ENCODE measurements at places on chromosomes 3 and 15.

DNA sequence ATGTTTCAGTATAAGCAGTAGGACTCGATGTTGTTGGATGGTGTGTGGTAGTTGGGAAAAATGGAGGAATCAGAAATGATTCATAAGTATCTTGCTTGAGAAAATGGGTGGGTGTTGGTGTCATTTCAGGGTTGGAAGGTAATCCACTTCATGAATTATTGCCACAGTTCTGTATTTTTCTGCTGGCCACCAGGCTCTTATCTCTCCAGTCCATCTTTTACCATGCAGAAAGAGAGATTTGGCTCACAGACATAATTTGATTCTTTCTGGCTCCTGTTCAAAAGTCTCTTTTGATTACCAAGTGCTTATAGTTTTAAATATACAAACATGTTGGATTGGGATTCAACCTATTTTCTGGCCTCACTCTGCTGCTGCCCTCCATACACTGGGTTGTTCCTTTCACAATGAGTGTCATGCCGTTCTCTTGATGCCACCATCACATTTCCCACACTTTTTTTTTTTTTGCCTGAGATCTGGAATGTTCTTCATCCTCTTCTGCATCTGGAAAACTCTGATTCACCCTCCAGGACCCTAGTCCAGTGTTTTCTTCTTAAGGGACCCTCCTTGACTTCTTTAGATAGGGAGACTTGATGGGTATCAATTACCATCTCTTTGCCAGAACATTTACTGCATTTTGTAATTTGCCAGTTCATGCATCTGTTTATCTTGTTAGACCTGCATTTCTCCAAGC lies 69.4 kb upstream of the GAP43 start:
- no peak for DNase-seq

DNA sequence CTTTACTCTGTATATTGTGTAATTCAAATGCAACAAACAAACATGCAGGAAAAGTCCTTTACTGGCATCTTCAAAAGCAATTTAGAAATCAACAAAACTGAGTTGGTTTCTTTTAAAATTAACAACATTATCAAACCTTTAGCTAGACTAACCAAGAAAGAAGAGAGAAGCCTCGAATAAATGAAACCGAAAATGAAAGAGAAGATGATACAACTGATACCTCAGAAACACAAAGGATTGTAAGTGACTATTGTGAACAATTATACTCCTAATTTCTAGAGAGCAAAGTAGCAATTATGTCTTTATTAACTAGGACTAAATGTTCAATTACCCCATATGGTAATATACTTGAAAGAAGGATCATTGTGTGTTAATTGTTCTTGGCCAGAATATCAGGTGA lies 49.2 kb upstream of the P3H2 start:
- DNase-seq = no peak

- DNase-seq = no peak
Observed at GRCh38 chr15:101038327-101039003, 119.3 kb downstream of the LRRK1 start.

DNA sequence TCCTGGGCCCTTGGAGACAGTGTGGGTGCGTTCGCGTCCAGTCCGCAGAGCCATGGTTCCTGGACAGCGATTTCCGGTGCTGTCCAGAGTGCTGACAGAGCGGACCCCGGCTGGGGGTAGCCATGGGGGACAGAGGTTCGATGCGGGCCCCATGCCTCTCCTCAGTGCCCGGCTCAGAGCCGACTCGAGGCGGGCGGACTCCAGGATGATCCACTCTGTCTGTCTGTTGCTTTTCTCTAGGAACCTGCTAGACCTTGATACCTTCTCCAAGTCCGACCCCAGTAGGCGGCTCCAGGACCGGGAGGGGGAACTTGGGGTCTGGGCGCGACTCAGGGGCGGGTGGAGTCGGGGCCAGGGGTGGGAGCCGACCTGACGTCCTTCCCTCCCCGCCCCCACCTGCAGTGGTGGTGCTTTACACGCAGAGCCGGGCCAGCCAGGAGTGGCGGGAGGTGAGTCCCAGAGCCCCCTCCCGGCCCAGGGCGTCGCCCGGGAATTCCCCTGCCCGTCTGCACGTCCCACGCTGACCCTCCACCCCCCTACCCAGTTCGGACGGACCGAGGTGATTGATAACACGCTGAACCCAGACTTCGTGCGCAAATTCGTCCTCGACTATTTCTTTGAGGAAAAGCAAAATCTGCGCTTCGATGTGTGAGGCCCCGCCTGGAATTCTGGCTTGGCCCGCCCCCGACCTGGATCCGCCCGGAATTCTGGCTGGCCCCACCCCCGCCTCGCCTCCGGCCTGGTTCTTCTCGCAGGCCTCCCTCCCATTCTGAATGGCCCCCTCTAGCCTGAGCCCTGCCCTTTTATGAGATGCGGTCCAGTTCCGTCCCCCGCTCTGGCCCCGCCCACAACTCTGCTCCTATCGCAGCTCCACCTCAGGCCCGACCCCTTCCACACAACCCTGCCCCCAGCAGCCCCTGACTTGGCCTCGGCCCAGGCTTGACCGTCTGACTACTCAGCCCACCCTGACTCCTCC lies 1.0 kb downstream of the CPNE9 start:
- DNase-seq = no peak

- peak; percentile 41 for DNase-seq
Observed at GRCh38 chr3:123258811-123259420, 57.2 kb downstream of the SEC22A start.

DNA sequence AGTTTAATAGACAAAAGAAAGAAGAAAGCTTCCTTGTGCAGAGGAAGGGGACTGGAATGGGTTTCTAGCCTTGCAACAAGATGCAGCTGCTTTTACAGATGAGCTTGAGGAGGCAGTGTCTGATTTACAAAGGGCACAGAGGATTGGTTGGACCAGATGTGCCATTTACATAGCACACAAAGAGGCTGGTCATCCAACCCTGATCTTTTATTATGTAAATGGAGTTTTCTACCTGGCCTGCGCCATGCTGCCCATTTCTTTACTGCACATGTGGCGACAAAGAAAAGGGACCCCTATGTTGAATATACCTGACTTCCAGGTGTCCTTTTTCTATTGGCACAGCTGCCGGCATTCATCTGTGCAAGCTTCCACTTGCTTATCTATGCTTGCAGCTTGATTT lies 409.4 kb upstream of the FRG2C start:
- no peak for DNase-seq

GRCh38 chr3:157069846-157070677 lies 89.9 kb downstream of the CCNL1 start:
- no peak for DNase-seq

GRCh38 chr3:126543457-126544061 lies 15.2 kb downstream of the C3orf22 start:
- DNase-seq = no peak

DNA sequence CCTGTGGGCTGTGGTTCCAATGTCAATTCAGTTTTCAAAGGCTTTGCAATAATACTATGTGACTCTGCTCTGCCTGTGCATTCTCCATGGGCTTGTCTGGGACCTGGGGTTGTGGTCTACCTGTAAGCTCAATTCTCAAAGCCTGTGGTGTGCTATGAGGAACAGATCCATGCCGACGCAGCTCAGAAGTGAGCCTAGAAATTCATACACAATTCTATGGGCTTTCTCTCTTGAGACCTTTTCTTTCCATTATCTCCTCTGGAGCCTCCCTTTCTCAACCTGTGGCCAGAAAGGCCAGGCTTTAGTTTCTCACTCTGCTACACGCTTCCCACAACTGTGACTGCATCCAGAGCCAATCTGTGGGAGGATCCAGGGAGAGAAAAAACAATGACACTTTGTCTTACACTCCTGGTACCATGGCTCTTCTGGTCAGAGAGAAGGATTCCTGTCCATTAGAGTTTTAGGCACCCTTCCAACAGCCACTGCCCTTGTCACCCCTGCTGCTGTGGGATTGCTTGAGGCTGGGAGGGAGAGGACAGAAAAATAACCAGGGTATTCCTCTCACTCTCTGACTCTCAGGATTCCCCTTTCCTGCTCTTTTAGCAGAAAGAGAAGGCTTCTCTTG lies 34.1 kb upstream of the KLF13 start:
- no peak for DNase-seq

- DNase-seq = no peak
Observed at GRCh38 chr3:170712336-170712735, 126.5 kb upstream of the SLC7A14 start.

DNA sequence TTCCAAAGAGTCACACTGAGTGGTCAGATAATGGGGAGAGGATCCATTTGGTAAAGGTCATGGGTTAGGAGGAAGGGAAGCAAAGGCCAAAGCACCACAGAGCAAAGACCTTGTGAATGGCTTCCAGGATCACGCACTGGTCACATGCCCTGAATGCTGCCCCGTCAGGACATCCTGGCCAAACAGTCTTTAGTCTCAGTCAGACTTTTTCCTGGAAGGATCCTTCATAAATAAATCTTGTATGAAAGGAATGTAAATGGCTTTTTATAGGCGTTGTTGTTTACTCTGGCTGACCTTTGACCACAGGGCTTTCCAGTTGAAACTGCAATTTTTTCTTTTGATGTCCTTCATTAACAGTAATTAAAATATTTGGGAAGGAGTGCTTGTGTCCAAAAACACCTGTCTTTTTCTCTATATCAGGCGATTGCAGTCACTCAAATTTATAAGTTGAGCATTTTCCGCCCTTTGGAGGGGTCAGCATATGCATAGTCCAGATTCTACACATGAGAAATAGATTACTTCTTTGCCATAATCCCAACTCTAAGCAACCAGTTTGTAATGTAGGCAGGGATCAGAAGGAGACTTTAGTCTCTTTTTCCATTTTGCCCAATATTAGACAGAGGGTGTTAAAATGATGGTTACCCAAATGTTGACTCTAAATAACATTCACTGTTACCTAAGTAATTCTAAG lies 48.4 kb downstream of the CHAC1 start:
- no peak for DNase-seq

DNA sequence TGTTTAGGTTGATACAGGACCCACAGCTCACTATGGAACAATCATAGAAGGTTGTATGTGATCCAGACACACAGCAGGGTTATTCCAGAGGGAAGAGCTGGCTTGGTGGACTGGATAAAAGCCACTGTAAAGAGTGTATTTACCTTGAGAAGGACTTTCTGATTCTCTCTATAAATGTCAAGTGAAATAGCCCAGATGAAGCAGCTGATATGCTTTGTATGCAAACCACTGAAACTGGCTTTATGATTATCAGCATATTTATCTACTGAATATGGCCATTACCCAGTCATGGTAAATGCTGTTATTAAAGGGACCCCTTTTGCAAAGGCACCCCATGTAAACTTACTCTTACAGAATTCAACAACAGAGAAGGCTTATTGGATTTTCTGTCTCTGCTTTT lies 28.1 kb downstream of the C3orf80 start:
- no peak for DNase-seq

DNA sequence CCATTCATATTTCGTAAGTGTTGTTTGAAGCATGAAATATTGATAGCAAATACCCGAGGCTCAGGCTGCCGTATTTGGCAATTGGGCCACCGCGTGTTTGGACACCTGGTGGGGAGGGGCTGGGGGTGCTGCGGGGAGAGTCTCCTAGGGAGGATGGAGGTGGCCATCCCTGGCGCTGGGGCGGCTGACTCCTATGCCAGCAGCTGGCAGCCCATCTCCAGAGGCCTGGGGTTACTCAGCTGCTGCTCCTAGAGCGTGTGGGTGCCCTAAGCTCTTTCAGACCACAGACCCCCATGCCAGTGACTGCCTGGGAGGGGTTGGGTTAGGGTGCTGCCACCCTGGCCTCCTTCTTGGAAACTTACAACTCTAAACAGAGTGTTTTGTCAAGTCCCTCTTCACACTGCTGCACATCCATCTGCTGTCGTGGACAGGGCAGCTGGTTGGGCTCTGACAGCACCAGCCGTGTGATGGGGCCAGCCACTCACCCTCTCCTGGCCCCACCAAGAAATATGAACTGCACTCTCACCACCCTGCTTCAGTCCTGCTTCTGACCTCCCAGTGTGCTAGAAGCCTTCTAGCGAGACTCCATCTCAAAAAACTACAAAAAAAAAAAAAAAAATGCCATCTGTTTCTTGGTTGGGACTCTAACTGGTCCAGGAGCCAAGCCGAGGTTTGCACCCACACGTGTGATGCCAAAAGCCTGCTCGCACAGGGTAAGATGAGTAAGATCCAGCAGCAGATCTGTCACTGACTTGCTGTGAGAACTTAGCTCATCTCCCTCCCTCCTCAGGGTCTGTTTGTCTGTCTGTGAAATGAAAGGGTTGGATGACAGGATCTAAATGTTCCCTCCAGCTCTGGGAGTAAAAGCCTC lies 156.2 kb downstream of the MEGF11 start:
- no peak for DNase-seq

- DNase-seq = no peak
Observed at GRCh38 chr15:99707473-99708270, 25.6 kb downstream of the LYSMD4 start.

DNA sequence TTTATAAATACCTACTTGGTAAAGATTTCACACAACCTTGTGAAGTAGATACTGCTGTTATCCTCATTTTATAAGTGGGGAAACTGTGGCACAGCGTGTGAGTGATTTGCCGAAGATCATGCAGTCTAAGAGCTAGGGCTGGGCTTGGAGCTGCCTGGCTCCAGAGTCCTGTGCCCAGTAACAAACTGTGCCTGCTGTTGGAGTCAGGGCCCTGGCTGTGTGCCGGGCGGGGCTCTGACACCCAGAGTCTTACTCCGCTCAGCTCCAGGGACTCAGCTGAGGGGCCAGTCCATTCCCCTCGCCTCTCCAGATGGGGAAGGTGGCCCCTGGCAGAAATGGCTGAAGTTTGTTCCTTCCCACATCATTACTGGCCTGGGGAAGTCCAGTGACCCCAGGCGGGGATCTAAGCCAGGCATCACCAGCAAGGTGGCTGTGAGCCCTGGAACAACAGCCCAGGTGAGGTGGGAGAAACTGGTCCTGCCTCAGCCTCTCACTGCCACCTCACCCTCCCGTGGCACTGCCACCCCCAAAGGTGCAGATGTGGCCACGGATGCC lies 17.3 kb upstream of the PLXNA1 start:
- no peak for DNase-seq

DNA sequence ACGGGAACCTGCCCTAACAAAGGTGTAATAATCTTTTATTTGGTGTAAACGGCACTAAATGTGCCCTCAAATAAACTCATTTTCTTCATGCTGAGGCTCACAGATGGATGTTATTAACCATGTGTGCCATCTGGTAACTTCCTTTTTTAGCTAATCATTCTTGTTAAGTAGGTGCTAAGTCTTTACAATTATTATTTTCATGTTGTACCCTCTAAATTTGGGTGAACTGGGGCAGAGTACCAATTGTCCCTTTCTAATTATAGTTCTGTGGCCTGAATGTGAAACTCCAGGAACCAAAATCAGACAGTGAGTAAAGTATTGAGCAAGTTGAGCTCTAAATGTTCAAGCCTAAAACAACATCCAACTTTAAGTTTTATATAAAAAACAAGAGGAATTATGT lies 220.7 kb upstream of the CADM2 start:
- DNase-seq = no peak

DNA sequence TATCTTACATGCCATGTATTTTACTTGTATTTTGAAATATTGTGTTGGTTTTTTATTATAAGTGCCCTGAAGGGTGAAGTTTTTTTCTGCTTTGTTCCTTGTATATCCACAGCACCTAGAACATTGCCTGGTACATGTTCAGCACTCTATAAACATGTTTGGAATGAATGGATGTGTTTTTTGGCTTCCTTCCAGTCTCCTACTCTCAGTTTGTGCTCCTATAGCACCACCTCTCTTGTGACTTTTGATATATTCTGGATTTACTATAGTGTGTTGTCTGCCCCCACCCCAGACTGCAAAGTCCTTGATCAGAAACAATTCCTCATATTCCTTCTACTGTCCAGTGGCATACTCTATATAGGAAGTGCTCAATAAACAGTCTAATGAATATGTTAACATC lies 60.6 kb downstream of the PLCL2 start:
- DNase-seq = no peak

GRCh38 chr3:126152901-126153694 lies 27.3 kb downstream of the ALDH1L1 start:
- DNase-seq = no peak
